Activated T-cell treated with anti-CD3 and anti-CD28 coated beads, Interleukin-2, amount 50 U/mL, for 72 hours (primary cell): ENCODE measurements at places on chromosomes 16 and 17. TPM values are rescaled to one million over a fixed set of nuclear protein-coding genes. Genes with fewer than 3 reads are reported as not detected.

PPM1E gene
- total RNA-seq: 0.12 TPM

CALB2 gene
- not detected for total RNA-seq

TSPAN10 gene
- total RNA-seq: 0.63 TPM

PRAC2 gene
- not detected for total RNA-seq

NOL3 gene
- total RNA-seq: 21.6 TPM

KRT9 gene
- total RNA-seq: not detected

GRCh38 chr17:9987779-9988585 lies 82.9 kb upstream of the RCVRN start:
- DNase-seq: peak; percentile 8
- no peaks in the 10 kb centered on the region for H3K4me1 ChIP-seq
- no peaks in the 10 kb centered on the region for H3K36me3 ChIP-seq
- H3K4me3 ChIP-seq: no peak overlapping the region
- H3K27me3 ChIP-seq: no peaks in the 10 kb centered on the region

GRCh38 chr17:31738996-31739699 lies 119.9 kb downstream of the COPRS start:
- DNase-seq: no peak
- H3K36me3 ChIP-seq: no peaks in the 10 kb centered on the region
- H3K4me1 ChIP-seq: no peaks in the 10 kb centered on the region
- H3K4me3 ChIP-seq: no peak overlapping the region

GRCh38 chr17:68314916-68315535 lies 23.7 kb downstream of the ARSG start:
- no peaks in the 10 kb centered on the region for H3K36me3 ChIP-seq
- peaks cover 63% of the 10 kb centered on the region for H3K4me1 ChIP-seq
- H3K27ac ChIP-seq: no peak overlapping the region
- no peaks in the 10 kb centered on the region for H3K27me3 ChIP-seq
- no peak overlapping the region for H3K4me3 ChIP-seq

DNA sequence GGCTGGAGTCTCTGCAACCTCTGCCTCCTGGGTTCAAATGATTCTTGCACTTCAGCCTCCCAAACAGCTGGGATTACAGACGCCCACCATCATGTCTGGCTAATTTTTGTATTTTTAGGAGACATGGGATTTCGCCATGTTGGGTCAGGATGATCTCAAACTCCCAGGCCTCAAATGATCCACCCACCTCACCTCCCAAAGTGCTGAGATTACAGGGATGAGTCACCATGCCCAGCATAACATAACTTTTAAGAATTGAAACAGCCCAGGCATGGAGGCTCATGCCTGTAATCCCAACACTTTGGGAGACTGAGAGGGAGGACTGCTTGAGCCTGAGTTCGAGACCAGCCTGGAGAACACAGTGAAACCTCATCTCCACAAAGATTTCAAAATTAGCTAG lies 2.5 kb downstream of the RSL1D1 start:
- H3K4me1 ChIP-seq: peaks cover 58% of the 10 kb centered on the region
- no peaks in the 10 kb centered on the region for H3K27me3 ChIP-seq
- peak overlapping the region; percentile 89 for H3K27ac ChIP-seq

GRCh38 chr17:41003926-41004325 lies 4.2 kb upstream of the KRTAP3-2 start:
- H3K36me3 ChIP-seq: no peaks in the 10 kb centered on the region
- H3K27me3 ChIP-seq: peaks cover 7% of the 10 kb centered on the region
- no peak overlapping the region for H3K4me3 ChIP-seq
- H3K4me1 ChIP-seq: peaks cover 6% of the 10 kb centered on the region
- H3K27ac ChIP-seq: no peak overlapping the region

- no peak overlapping the region for H3K27ac ChIP-seq
- no peak overlapping the region for H3K4me3 ChIP-seq
- H3K27me3 ChIP-seq: no peaks in the 10 kb centered on the region
- H3K36me3 ChIP-seq: no peaks in the 10 kb centered on the region
- peaks cover 11% of the 10 kb centered on the region for H3K4me1 ChIP-seq
Measured at GRCh38 chr16:12201866-12202265, 225.3 kb downstream of the SNX29 start.

GRCh38 chr16:68646953-68647659 lies 2.0 kb downstream of the CDH3 start:
- H3K4me1 ChIP-seq: peaks cover 20% of the 10 kb centered on the region
- DNase-seq: no peak
- H3K27me3 ChIP-seq: peaks cover 53% of the 10 kb centered on the region
- peak overlapping the region; percentile 83 for H3K4me3 ChIP-seq

GRCh38 chr17:77409282-77410161 lies 268.8 kb downstream of the SEC14L1 start:
- peak overlapping the region; percentile 71 for H3K4me3 ChIP-seq
- peaks cover 78% of the 10 kb centered on the region for H3K4me1 ChIP-seq
- H3K27me3 ChIP-seq: no peaks in the 10 kb centered on the region
- peaks cover 8% of the 10 kb centered on the region for H3K36me3 ChIP-seq
- peak; percentile 41 for DNase-seq
- H3K27ac ChIP-seq: no peak overlapping the region

DNA sequence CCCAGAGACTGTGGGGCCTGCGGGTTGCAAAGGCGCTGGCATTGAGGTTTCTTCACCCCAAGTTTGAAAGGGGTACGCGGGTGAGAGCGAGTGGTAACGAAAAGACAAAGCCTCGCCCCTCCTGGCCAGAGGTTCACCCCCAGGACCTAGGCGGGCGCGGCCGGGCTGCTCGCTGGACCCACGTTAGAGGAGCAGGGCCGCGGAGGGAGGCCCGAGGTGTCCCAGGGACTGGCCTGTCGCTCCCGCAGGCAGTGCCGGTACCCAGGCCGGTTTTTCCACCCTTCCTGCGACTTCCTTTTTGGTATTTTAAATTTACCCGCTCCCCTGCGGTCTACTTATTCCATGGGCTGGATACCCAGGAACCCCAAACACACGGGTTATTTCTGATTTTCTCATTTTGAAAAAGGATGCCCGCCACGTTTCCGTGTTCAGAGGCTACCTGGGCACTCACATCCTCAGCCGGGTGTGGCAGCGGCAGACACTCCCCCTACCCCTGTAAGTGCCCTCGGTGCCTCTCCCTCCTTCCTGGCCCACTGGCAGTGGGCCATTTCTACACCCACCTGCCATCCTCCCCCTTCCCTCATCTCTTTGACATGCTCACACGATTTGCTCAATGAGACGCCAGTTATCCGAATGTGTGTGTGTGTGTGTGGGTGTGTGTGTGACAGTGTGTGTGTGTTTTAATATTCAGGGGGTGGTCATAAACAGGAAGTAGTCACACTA lies 1.6 kb upstream of the FOXL1 start:
- no peak for DNase-seq
- no peaks in the 10 kb centered on the region for H3K36me3 ChIP-seq
- H3K27me3 ChIP-seq: peaks cover 83% of the 10 kb centered on the region
- no peak overlapping the region for H3K27ac ChIP-seq

GRCh38 chr16:67387479-67388079 lies 5.7 kb downstream of the TPPP3 start:
- peaks cover 7% of the 10 kb centered on the region for H3K27me3 ChIP-seq
- H3K36me3 ChIP-seq: no peaks in the 10 kb centered on the region
- DNase-seq: no peak
- no peak overlapping the region for H3K27ac ChIP-seq

DNA sequence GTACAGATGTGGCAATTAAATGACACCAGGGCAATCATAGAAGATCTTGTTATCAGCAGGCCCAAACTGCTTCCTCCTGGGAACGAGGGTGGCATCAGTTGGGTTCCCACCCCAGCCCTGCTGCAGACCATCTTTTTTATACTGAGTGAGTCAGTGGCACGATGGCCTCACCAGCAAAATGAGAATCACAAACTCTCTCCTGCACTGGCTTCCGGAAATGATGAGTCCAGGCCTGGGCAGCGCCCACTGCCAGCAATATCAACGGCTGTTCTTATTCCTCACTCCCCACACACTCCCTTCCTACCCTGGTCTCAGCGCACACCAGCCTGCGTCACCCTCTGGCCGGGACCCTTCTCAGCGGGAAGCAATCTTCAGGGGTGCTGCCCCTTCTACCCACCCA lies 340.3 kb downstream of the FOXL1 start:
- DNase-seq: no peak
- H3K36me3 ChIP-seq: peaks cover 2% of the 10 kb centered on the region
- no peak overlapping the region for H3K27ac ChIP-seq
- H3K27me3 ChIP-seq: no peaks in the 10 kb centered on the region
- no peak overlapping the region for H3K4me3 ChIP-seq

GRCh38 chr17:58231641-58232040 lies 6.7 kb upstream of the LPO start:
- H3K4me3 ChIP-seq: no peak overlapping the region
- DNase-seq: no peak
- no peaks in the 10 kb centered on the region for H3K36me3 ChIP-seq
- H3K27me3 ChIP-seq: peaks cover 56% of the 10 kb centered on the region
- no peak overlapping the region for H3K27ac ChIP-seq

GRCh38 chr16:67086822-67087221 lies 22.9 kb upstream of the PHAF1 start:
- DNase-seq: no peak
- H3K4me1 ChIP-seq: peaks cover 14% of the 10 kb centered on the region
- no peaks in the 10 kb centered on the region for H3K27me3 ChIP-seq
- H3K36me3 ChIP-seq: peaks cover 4% of the 10 kb centered on the region
- no peak overlapping the region for H3K27ac ChIP-seq
- H3K4me3 ChIP-seq: no peak overlapping the region

DNA sequence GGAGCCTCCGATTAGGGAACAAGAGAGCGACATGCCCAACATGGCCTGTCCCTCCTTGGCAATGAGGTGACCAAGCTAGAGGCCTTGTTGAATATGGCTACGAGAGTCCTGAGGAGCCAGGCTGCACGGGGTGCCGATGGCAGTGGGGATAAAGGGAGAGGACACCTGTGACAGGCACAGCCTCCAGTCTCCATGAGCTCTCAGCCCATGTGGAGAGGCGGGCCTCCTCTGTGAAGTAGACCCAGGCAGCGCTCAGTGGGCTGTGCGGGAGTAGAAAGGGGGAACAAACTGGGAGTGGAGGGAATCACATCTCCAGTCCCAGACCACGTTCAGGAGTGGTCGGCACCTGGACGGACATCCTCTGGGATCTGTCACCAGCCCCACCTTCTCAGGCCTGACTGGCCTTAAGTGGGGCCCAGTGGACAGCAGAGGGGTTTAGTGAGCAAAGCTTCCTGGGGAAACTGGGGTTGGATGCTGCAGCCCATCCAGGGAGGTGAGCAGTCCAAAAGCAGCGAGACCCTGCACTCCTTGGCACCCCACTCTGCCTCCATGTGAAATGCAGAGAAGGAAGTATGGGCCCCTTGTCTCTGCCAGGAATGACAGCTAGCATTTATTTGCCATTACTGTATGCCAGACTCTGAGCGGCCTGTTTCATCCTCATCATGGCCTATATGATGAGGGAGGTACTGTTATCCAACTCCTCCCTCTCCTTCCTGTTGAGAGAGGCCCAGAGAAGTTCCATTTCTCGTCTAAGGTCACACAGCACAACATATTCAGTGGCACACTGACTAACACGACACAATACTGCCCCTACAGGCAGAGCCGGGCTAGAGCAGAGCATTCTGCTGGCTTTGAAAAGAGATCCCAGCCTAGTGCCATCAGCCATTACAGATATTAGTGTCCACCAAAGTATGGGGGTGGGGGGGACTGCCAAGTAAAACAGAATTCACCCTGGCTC lies 4.5 kb upstream of the TMEM92 start:
- no peak overlapping the region for H3K4me3 ChIP-seq
- no peaks in the 10 kb centered on the region for H3K36me3 ChIP-seq
- peaks cover 15% of the 10 kb centered on the region for H3K27me3 ChIP-seq

GRCh38 chr16:51854401-51854951 lies 692.5 kb downstream of the TOX3 start:
- H3K36me3 ChIP-seq: no peaks in the 10 kb centered on the region
- H3K4me3 ChIP-seq: no peak overlapping the region
- H3K27me3 ChIP-seq: no peaks in the 10 kb centered on the region
- no peak for DNase-seq

GRCh38 chr17:37065486-37066321 lies 117.0 kb downstream of the AATF start:
- H3K27ac ChIP-seq: no peak overlapping the region
- H3K27me3 ChIP-seq: peaks cover 10% of the 10 kb centered on the region

DNA sequence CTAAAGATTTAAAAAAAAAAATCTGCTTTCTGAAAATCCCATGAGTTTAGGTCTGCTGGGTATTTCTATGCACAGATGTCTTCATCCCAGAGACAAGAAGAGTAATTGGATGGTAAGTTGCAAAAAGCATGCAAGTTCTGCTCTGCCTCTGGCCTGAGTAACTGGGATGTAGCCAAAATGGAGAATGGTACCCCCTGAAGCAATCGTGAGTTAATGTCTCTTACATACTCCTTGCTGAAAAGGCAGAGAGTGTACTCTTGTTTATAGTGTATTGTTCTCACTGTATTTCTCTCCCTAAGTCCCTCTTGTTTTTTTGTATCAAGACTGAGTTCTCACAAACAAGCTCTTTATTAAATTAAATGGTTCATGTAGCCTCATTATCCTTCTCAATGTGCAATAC lies 259.0 kb downstream of the IRX3 start:
- no peaks in the 10 kb centered on the region for H3K4me1 ChIP-seq
- no peaks in the 10 kb centered on the region for H3K27me3 ChIP-seq
- no peak overlapping the region for H3K4me3 ChIP-seq
- peaks cover 5% of the 10 kb centered on the region for H3K36me3 ChIP-seq
- DNase-seq: no peak

DNA sequence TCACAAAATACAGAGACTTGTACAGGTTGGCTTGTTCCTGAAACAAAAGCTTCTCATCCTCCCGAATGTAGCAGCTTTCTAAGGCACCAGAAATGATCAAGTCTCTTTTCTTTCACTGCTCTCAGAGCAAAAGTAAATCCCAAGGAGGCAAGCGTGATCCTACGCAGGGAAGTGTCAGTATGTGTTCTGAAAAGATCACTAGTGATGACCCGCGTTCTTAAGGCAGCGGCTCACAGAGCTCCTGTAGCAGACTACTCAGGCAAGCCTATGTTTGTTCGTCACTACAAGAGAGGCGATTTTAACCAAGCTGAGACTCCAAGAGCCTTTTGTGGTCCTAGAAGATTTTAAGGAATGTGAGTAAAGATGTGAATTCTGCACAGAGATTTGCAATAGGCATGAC lies 34.5 kb downstream of the WIPI1 start:
- DNase-seq: no peak
- H3K4me1 ChIP-seq: no peaks in the 10 kb centered on the region
- no peak overlapping the region for H3K4me3 ChIP-seq
- H3K27ac ChIP-seq: no peak overlapping the region
- no peaks in the 10 kb centered on the region for H3K36me3 ChIP-seq
- no peaks in the 10 kb centered on the region for H3K27me3 ChIP-seq
